ENCODE measurements at places on chromosomes 1 and 21. TPM values are rescaled to one million over a fixed set of nuclear protein-coding genes. Genes with fewer than 3 reads are reported as not detected.

Gene TMEM269
- 0.15 TPM for total RNA-seq

Gene LRRN2
- total RNA-seq, result not detected

Gene PLPPR5
- not detected for total RNA-seq

Gene HLX
- total RNA-seq, result 0.06 TPM

DNA sequence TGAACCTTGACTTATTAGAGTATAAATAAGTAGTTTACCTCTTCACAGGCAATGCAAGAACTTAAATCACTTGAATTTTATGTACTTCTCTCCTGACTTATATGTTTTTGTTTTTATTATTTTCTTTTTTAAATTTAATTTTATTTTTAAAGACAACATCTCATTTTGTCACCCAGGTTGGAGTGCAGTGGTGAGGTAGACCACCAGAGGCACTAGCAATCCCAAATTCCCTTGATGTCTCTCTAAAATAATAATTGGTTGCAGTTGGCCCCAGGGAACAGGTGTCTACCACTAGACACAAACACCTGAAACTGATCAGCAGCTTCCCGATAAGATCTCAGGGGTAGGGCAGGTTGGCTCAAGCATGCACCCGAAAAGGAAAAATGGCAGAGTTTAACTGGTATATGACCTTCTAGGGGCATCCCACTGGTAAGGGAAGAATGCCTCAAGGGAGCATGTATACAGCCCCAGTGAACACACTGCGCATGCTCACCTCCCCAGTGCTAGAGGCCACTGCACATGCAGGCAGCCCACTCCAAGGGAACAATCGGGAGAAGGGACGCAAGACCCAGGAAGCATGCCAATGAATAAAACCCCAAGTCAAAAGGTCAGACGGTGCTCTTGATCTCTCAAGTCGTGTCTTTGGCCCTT lies 14.6 kb downstream of the EXOC8 start:
- DNase-seq, result no peak
